ENCODE measurements at places on chromosomes 7 and 10.

GRCh38 chr10:35005868-35006267 lies 84.3 kb downstream of the CUL2 start:
- peak; percentile 22 for DNase-seq

- peak; percentile 82 for DNase-seq
Observed at GRCh38 chr10:69327463-69328379, 49.4 kb downstream of the HK1 start.

- peak; percentile 41 for DNase-seq
Observed at GRCh38 chr10:21368022-21368582, 157.4 kb downstream of the SKIDA1 start.

DNA sequence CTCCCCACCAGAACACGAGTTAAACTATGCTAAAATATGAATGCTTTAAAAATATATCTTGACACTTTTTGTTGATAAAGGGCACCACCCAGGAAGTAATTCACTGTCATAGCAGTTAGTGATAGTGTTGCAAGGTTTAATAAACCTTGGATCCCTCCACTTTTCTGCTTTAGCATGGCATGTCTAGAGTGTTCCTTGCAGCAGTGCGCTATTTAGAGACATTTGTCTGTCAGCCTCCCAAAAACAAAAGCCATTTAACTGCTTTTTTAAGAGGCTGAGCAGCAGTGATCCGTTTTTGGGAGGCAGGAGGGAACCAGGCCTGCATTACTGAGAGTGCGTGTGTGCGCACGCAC lies 69.6 kb upstream of the RAB11FIP2 start:
- no peak for DNase-seq

DNA sequence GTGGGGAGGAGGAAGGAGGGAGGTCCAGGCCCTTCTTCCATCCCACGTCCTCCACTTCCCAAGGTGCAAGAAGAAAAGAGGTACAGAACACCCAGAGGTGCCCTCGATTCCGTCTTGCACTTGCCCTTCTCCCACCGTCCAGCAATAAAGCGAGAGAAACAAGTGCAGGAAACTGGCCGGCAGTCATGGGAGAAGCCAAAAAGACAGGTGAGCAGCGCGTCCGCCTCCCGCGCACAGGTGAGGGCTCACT lies 1.3 kb downstream of the C10orf95 start:
- no peak for DNase-seq

GRCh38 chr10:114048472-114048871 lies 4.8 kb downstream of the ADRB1 start:
- no peak for DNase-seq

GRCh38 chr7:12635830-12636229 lies 51.6 kb upstream of the ARL4A start:
- peak; percentile 32 for DNase-seq

All from hematopoietic multipotent progenitor cell treated with erythropoietin and hydrocortisone succinate and interleukin-3 and kit ligand, for 6 days (in vitro differentiated cells).